DMS79 (cell line): ENCODE measurements at places on chromosomes 4 and X.

GRCh38 chr4:48698029-48698971 lies 81.8 kb downstream of the FRYL start:
- DNase-seq = no peak

DNA sequence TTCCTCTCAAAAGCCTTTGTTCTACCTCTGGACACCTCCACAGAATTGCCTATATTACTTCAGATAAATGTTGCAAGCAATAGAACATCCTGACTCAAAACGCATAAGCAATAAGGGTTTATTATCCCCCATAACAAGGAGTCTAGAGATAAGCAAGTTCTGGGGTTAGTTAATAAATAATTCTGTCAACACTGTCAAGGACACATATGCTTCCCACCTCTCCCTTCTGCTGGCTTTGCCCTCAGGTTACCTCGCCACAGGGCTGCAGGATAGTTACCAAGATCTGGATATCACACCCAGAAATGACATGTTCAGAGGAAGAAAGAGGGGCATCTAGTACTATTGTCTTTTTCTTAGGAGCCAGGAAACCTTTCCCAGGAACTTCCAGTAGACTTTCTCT lies 14.0 kb upstream of the DUSP21 start:
- DNase-seq = no peak

GRCh38 chrX:19660604-19661255 lies 145.4 kb upstream of the MAP3K15 start:
- no peak for DNase-seq

DNA sequence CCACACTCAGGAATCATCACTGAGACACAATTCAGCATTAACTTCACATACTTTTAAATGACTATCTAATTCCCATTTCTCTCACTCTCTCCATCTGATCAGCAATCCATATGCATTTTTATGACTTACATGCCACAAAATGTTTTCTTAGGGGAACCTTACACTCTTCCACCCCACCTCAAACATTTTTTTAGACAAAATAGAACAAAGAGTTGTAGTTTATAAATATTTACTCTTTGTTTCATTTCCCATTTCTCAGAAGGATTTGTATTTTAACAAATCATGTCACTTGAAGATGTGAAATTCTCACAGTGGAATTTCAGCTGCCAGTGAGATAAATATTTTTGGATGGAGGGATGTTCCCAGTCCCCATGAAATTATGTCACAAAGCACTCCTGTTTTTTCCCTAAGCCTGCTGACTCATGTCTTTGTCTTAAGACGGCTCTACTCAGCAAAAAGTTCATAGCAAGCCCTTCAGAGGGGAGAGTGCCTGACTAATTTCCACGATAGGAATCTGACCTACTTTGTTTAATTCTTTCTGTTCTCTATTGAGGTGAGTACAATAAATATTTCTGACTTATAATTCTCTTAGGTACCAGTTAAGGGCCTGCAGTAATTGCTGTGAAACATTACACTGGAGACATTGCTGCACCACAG lies 257.7 kb downstream of the THOC2 start:
- DNase-seq = no peak
